Cardiac atrium fibroblast (primary cell): ENCODE measurements at places on chromosomes 5 and 9. TPM values are rescaled to one million over a fixed set of nuclear protein-coding genes. Genes with fewer than 3 reads are reported as not detected.

Gene RANBP17
- 5.6 and 16.2 TPM in 2 replicates for total RNA-seq

Gene NRARP
- total RNA-seq, result 0.18 and 1.9 TPM in 2 replicates

Gene PGM5
- total RNA-seq, result 0.18 and 0.32 TPM in 2 replicates

Gene FAM221B
- not detected in 2 replicates for total RNA-seq

Gene OBP2B
- not detected in 2 replicates for total RNA-seq

Gene WNT8A
- total RNA-seq, result not detected in 2 replicates

Gene CTXN3
- not detected in 2 replicates for total RNA-seq

Gene IQGAP2
- 1.9 and 5.8 TPM in 2 replicates for total RNA-seq

Gene LCN12
- total RNA-seq, result not detected in 2 replicates
